ENCODE measurements at places on chromosomes 2 and 18.

DNA sequence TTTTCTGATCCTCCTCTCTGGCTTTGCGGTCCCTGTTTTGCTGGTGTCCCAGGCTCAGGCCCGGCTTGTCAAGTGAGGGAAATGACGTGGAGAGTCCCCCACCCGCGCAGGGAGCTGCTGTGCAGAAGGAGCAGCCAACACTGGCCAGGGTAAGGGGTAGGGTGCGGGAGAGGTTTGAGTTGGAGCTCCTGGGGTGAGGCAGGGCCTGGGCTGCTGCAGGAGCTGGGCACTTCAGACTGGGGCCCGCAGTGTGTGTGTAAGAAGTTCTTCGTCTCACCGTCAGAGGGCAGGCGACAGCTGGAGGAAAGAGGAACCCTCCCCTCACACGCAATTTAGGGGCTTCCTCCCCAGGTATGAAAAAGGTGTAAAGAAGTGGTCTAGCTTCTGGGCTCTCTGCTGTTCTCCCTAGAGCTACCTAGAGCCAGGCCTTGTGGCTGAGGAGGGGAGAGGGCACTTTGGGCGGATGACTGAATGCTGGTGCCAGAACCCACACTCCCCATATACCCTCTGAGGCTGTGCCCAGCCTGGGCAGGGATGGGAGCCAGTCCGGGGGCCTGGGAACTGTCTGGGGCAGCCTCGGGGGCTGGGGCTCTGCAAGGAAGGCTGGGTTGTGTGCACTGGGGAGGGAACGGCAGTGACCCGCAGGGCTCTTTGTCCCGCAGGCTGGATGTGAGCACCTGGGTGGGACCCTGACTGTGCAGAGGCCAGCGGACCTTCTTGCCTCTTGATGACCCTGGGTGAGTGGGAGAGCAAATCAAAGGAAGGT, 11.8 kb downstream of the CELF4 start:
- no peak for DNase-seq

DNA sequence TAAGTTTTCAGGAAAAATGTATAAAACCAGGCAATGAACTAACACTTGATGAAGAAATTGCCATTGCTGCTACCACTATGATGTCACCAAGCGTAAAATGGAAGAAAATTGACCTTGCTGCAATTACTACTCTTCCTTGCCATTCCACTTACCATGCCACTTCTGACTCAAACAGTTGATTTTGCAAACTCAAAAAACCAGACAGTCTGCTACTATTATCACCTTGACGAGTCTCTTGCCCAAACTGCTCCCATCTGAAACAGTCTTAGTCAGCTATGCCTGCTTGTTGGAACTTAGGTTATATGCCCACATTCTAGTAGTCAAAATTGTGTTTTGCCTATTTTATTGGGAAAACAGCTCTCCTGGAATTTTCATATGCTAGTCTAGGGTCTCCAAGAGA, 71.9 kb upstream of the SLC9A2 start:
- no peak for DNase-seq

GRCh38 chr18:34604591-34604990, 105.5 kb upstream of the DTNA start:
- no peak for DNase-seq

- no peak for DNase-seq
These were observed 553 bp downstream of the TIGD1 start for GRCh38 chr2:232549655-232550353.

GRCh38 chr2:2809771-2810170, 478.7 kb upstream of the MYT1L start:
- DNase-seq = no peak

GRCh38 chr2:113791697-113792590, 35.5 kb upstream of the SLC35F5 start:
- DNase-seq = peak; percentile 37

GRCh38 chr2:134336352-134336751, 82.5 kb downstream of the MGAT5 start:
- no peak for DNase-seq

DNA sequence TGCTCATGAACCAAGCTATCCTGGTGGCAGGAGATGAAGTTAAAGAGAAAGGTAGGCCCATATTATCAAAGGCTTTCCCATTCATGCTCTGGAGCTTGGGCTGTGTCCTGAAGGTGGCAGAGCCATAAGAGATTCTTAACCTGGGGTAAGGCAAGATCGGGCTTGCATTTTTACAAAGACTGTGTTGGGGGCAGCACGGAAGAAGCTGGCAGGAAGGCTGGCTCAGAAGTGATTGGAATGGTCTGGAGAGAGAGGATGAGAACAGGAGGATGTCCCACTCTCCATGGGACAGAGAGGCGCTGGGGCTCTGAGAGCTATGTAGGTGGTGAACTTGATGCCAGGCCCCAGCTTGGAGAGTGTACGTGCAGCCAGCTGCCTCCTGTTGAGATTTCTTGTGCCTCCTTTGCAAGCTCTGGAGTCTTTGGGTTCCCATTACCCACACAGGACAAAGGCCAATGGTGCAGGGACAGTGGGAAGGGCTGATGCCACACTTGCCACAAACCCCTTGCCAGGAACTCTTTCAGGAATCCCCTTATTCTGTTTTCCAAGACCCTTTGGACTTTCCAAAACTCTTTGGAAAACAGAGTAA, 40.6 kb upstream of the FZD5 start:
- no peak for DNase-seq

DNA sequence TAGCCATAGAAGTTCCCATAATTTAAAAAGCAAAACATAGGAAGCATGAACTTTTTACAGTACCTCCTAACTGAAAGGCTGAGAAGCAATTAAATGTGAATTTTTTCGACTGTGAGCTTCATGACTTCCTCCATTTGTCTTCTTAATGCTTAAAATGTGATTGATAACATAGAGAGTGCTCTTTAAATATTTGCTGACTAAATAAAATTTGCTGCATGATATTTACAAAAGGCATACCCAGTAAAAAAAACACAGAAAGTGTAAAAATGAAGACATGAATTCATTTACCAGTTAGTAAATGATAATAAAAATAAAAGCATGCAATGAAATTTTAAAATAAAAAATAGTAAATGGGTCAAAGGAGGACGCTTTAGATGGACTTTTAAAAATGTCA, 21.9 kb downstream of the STAT4 start:
- no peak for DNase-seq

- DNase-seq = no peak
These were observed 681.3 kb upstream of the CDH2 start for GRCh38 chr18:28858248-28858647.

- no peak for DNase-seq
These were observed at the start of gene EFEMP1 for GRCh38 chr2:55923091-55923981. EFEMP1 (minus strand) TSS chr2:55923782; CDS start chr2:55922440, 1,342 bp downstream.

DNA sequence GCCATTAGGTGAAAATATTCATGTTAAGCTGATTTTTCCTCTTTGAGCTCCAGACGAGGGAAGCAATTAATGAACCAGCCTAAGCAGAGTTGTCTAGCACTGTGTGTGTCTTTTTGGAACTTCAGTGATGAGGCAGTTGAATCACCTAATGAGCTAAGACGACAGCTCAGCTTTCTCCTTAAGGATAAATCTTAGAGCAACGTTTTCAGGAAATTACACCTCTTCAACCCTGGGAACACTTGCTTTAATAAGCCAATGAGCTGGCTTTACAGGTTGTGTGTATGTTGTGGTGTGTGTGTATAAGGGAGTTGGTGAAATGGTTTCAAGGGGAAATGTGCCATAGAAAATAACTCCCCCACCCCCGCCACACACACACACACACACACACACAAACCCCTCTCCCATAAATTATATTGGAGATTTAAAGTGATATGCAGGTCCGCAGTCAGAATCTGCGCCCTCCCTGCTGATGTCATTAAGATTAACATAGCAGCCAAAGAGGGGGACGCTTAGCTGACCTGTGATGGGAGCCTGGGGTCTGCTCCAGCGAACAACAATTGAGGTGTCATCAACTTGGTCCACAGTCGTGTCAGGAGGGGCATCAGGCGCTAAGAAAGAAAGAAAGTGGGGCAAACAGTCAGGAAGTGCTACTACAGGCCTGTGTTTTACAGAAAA, 28.1 kb downstream of the FN1 start:
- no peak for DNase-seq

DNA sequence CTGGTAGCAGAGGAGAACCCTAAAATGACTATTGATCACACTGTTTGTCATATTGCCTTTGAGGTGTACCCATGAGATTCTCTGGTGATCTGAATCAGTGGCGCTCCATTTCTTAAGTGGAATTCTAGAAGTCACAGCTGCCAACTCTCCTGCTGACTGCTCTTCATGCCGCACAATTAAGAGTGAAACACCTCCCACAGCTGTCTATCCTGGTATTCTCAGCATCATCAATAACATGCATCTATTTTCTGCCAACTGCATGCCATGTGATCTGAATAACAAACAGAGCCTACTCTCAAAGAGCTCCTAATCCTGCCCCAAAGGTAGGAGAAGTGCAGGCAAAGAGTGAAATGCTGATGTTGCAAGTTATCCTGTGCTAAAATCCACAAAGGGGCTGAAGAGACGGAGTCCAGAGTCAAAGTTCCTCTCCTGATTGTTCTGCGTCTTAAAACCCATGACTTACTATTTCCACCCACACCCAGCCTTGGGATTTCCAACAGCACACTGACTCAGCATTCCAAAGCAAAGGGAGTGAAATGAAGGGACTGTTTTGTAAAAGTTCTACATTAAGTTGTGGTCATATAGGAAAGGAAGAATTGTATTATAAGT, 13.7 kb upstream of the DAPL1 start:
- DNase-seq = no peak

GRCh38 chr18:57205641-57206040, 58.8 kb downstream of the BOD1L2 start:
- DNase-seq = no peak

DNA sequence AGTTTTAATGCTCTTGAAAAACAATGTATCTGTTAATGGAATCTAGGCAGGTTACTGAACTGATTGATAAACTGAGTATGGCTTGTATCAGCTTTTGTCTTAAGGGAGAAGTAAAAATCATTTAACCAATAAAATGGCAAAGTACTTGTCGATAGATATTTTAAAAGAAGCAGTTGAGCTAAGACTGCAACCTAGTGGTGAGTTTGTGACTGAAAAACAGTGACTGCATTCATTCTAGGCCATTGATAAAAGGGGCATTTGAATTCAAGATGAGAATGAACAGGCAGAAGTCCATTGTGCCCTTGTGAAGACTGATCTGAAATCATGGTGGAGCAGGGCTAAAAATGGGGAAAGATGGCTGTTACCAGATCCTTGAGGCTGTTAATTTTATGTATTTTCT, 59.4 kb upstream of the MSTN start:
- peak; percentile 11 for DNase-seq

GRCh38 chr2:123688231-123688940, 336.7 kb upstream of the CNTNAP5 start:
- no peak for DNase-seq

DNA sequence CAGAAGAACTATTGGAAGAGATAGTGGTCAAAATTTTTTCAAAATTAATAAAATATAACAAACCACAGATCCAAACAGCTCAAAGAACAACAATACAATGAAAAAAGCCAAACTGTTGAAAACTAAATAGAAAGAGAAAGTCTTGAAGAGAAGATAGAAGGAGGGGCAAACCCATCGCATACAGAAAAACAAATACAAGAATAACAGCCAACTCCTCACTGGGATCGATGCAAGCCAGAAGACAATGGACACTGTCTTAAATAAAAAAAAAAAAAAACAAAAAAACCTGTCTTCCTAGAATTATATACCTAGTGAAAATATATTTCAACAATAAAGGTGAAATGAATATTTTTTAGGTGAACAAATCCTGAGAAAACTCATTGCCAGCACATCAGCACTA, 34.1 kb upstream of the ARHGAP25 start:
- no peak for DNase-seq

DNA sequence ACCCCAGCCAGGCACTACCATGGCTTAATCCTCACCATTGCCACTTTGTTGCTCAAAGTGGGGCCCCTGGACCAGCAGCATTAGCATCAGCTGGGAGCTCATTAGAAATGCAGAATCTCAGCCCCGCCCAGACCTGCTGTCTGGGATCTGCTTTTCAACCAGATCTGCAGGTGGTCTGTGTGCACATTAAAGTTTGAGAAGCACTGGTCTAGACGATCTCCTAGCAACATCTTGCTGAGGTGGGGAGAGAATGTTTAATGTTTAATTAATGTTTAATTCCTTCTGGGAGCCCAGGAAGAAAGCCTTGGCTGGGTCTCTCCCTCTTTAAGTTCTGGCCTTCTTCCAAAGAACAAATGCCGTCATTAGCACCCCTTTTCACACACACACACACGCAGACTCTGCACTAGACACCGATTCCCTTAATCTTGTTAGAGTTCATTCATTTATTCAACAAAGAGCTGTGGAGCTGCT, 53.7 kb downstream of the EDAR start:
- DNase-seq = no peak

GRCh38 chr2:42127425-42128424, 41.4 kb upstream of the EML4 start:
- DNase-seq = no peak

DNA sequence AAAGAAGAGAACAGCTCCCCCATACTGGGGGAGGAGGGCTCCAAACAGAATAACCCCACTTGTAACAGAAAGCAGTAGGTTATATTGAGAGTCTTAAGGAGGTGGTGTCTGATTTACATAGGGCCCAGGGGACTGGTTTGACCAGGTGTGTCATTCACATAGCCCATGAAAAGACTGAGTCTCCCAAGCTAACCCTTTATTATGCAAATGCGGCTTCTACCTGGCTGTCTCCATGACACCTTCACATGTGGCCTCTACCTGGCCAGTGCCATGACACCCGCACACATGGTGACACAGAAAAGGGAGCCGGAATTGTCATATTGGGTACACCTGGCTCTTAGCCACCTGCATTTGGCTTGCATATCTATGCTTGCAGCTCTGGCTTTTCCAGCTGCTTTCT, 1057.2 kb upstream of the PIK3C3 start:
- no peak for DNase-seq

- DNase-seq = no peak
These were observed 28.2 kb upstream of the BIN1 start for GRCh38 chr2:127134833-127135830.

- no peak for DNase-seq
These were observed 356.6 kb downstream of the FBXO15 start for GRCh38 chr18:73791081-73791480.

DNA sequence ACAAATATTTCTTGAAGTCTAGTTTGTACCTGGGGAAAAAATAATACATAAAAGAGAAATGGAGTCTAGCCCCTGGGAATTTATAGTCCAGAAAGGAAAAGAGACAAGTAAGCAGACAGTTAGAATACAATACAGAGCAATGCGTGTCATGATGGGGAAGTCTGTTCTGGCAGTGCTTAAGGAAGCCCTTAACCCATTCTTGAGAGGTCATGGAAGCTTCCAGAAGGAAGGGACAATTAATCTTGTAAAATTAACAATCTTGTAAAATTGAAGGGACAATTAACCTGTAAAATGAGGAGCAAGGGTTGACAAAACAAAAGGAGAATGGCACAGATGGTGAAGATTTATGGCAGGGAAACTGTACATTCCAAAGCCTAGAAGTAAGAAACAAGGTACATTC, 66.7 kb downstream of the METTL4 start:
- DNase-seq = no peak

All from HAP-1 (cell line).